Progenitor cell of endocrine pancreas (in vitro differentiated cells): ENCODE measurements at places on chromosomes 7 and 10.

DNA sequence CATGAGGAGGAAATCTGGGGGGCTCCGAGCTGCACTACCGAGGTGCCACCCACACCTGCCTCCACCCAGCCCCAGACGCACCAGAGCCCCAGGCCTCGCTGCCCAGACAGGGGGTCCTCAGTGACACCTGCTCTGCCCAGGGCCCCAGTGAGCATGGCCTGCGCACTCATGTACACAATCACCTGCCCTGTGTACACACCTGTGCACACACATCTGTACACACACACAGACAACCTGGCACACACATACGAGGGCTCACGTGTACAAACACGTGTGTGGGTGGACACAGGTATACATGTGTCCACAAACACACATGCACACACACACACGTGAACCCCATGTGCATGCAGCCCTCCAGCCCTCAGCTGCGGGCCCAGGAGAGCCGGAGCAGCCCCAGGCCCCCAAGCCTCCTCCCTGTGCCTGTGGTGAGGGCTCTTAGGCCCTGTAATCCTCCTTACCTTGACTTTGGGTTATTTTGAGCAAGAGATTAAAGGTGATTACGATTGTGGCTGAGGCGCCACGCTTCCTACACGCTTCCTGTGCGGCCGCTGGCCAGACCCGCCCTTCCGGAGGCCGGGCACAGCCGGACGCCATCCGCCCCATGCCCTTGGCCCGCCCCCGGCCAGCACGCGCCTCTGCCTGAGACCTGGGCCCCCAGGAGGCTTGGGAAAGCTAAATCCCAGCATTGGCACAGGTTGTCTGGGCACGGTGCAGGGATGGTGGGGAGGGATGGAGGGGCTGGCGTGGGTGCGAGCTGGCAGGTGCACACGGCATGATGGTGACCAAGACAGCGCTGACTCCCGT lies 71.9 kb downstream of the ELFN1 start:
- DNase-seq: no peak
- no peaks in the 10 kb centered on the region for H3K4me1 ChIP-seq
- H3K27me3 ChIP-seq: no peaks in the 10 kb centered on the region
- peaks cover 6% of the 10 kb centered on the region for H3K36me3 ChIP-seq

GRCh38 chr10:111187096-111187495 lies 110.3 kb downstream of the ADRA2A start:
- H3K4me3 ChIP-seq: no peak overlapping the region
- H3K36me3 ChIP-seq: no peaks in the 10 kb centered on the region
- no peaks in the 10 kb centered on the region for H3K4me1 ChIP-seq
- H3K27ac ChIP-seq: no peak overlapping the region

DNA sequence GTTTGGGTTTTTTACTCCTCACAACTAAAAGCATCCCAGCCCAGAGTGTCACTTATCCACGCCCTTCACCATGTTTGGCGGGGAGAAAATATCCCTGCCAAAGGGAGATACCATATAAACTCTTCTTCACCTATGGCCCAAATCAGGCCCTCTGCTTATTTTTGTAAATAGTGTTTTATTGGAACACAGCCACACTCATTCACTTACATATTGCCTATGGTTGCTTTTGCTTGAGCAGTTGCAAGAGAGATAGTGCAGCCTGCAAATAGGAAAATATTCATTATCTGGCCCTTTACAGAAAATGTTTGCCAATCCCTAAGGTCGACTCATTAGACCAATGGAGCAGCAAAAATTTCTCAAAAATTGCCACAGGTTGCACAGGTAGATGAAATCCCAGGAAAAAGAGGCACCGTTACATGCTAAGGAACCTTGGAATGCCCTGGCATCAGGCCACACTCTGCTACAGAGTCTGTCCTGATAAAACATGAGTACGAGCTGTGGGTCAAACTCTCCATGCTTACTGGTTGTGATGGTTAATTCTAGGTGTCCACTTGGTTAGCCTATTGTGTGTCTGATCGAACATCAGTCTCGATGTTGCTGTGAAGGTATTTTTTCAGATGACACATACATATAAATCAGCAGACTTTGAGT lies 7.9 kb upstream of the RASSF4 start:
- H3K4me3 ChIP-seq: no peak overlapping the region
- H3K36me3 ChIP-seq: peaks cover 13% of the 10 kb centered on the region
- no peaks in the 10 kb centered on the region for H3K27me3 ChIP-seq
- no peak for DNase-seq
- H3K27ac ChIP-seq: no peak overlapping the region

DNA sequence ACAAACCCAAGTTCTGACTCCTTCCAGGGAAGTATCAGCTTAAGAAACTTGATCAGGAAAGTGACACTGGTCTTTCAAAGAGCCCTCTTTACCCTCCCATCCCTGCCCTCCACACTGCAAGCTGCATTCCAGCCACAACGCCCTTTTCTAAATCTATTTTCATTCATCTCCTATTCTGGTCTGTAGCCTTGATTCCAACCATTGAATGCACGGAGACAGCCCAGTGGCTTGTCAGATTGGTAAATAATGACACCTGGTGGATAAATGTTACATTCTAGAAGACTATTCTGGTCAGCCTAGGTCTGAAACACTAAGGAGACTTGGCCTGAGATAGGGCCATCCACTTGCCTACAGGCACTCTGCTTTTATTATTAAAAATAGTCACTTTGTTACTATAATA lies 20.9 kb downstream of the MORN4 start:
- H3K4me1 ChIP-seq: no peaks in the 10 kb centered on the region
- no peak overlapping the region for H3K4me3 ChIP-seq
- H3K36me3 ChIP-seq: peaks cover 7% of the 10 kb centered on the region
- DNase-seq: no peak
- no peak overlapping the region for H3K27ac ChIP-seq

DNA sequence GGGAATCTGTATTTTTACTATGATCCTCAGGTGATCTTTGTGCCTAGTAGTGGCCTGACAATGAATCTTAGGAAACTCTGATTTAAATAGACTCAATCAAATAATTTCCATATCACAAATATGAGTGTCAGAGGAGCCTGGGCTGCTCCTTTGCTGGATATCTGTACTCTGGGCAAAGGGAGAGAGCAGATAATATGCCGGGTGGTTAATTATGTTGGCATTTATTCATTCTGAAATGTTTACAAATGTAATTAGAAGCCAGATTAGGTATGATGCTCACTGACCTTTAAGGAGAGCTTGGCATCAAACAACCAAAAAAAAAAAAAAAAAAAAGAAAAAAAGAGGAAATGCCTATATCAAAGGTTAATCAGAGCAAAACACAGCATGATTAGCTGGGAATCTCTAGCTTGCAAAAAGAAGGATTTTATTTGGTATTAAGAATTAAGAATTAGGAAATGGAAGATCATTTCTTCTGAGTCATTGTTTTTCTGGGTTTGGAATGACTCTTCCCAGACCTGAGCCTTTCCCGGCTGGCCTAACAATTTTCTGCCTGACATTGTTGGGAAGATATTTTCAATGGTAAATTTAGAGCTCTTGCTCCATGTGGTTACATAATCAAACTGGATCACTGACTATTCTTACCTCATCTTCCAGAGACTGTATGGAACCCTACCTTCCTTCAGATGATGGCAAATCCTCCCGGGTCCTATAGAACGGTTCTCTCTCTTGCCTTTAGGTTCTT lies 365.3 kb downstream of the REEP3 start:
- H3K4me1 ChIP-seq: no peaks in the 10 kb centered on the region
- no peaks in the 10 kb centered on the region for H3K36me3 ChIP-seq
- H3K27ac ChIP-seq: no peak overlapping the region
- H3K27me3 ChIP-seq: peaks cover 6% of the 10 kb centered on the region
- no peak overlapping the region for H3K4me3 ChIP-seq

DNA sequence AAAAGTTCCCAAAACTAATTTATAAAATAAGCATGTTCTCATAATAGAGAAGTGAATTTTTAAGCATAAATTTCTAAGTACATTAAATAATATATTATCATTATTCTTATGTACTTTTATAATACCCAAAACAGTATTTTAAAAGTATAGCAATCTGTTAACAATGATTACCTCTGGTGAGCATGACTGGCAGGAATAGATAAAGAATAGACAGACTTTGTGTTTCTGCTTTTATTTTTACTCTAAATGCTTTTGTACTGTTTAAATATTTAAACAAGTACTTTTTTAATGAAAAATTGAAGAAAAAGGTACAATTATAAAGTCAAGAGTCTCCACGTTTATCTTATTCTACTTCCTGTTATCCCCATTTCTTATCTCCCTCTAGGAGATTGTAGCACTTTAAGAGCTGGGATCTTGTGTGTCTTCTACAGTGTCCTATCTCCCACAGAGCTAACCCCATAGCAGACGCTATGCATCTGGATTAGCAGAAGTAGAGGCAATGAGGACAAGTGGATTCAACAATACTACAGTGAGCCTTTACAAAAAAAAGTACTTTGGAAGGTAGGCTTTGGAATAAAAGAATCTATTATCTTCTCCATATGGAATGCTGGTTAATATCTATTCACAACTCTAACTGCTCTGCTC lies 42.9 kb downstream of the IDE start:
- H3K4me1 ChIP-seq: no peaks in the 10 kb centered on the region
- H3K27ac ChIP-seq: no peak overlapping the region
- DNase-seq: no peak

DNA sequence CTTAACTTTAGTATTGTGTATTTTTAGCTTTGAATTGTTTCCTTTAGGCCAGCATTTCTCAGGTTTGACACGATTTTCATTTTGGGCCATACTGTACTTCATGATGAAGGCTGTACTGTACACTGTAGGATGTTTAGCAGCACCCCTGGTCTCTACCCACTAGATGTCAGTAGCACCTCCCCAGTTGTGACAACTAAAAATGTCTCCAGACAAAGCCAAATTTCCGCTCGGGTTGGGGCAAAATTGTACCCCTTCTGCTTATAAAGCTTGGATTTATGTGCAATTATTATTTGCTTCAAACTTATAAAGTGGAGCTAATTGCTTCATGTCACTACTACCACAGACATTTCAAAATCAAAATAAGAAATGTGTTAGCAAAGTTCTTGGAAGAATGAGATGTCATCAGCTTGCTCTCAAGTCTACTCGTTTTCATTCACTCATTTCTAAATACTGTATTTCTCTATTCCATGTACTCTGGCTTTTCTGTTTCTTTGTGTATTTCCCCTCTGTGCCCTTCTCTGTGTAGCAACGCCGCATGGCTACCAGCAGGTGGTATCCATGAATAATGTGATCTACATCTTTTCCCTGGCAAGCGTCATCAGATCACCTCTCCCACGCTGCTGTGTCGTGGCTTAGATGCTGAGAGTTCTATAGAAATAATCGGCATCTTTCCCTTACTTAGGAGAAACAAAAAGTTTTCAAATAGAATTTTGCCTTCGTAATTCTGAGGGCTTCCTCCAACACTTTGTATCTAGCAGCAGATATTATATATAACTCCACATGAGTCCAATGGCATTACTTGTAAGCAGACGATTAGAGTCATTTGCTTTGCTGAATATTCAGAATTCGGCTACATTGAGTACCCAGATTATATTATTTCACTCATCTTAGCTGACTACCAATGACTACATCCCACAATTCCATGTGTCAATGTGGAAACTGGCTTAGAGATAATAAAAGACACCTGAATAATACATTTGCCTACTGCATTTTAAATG lies 47.8 kb upstream of the CALCR start:
- H3K27me3 ChIP-seq: no peaks in the 10 kb centered on the region
- peaks cover 3% of the 10 kb centered on the region for H3K4me1 ChIP-seq
- DNase-seq: no peak
- peak overlapping the region; percentile 4 for H3K4me3 ChIP-seq
- peak overlapping the region; percentile 51 for H3K27ac ChIP-seq

GRCh38 chr10:70561070-70561469 lies 41.5 kb downstream of the PRF1 start:
- DNase-seq: no peak
- no peak overlapping the region for H3K27ac ChIP-seq
- H3K4me1 ChIP-seq: peaks cover 11% of the 10 kb centered on the region
- no peak overlapping the region for H3K4me3 ChIP-seq
- no peaks in the 10 kb centered on the region for H3K36me3 ChIP-seq
- peaks cover 10% of the 10 kb centered on the region for H3K27me3 ChIP-seq

DNA sequence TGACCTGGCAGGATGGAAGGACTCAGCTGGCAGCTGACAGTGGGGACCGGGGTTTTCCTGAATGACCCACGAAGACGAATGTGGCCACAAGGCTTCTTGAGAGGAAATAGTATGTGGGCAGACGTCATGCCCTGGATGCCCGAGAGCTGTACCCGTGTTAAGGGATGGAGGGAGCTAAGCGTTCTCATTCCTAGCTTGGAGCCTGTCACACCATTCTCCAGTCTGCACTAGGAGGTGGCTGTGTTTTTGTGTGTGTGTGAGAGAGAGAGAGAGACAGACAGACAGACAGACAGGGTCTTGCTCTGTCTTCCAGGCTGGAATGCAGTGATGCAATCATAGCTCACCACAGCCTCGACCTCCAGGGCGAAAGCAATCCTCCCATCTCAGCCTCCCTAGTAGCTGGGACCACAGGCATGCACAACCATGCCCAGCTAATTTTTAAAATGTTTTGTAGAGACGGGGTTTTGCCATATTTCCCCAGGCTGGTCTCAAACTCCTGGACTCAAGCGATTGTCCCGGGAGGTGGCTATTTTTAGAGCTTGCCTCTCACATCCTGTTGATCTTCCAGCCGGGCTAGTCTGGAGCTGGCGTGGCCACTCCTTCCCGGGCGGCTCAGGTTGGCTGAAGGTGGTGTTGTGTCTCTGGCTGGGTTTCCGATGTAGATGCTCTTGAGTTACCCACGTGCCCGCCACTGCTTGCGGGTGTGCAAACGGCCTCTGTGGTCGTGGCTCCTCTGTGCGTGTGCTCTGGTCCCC lies 2.1 kb downstream of the AMZ1 start:
- H3K36me3 ChIP-seq: no peaks in the 10 kb centered on the region
- no peak overlapping the region for H3K27ac ChIP-seq
- no peak overlapping the region for H3K4me3 ChIP-seq
- H3K27me3 ChIP-seq: peaks cover 46% of the 10 kb centered on the region
- DNase-seq: no peak

DNA sequence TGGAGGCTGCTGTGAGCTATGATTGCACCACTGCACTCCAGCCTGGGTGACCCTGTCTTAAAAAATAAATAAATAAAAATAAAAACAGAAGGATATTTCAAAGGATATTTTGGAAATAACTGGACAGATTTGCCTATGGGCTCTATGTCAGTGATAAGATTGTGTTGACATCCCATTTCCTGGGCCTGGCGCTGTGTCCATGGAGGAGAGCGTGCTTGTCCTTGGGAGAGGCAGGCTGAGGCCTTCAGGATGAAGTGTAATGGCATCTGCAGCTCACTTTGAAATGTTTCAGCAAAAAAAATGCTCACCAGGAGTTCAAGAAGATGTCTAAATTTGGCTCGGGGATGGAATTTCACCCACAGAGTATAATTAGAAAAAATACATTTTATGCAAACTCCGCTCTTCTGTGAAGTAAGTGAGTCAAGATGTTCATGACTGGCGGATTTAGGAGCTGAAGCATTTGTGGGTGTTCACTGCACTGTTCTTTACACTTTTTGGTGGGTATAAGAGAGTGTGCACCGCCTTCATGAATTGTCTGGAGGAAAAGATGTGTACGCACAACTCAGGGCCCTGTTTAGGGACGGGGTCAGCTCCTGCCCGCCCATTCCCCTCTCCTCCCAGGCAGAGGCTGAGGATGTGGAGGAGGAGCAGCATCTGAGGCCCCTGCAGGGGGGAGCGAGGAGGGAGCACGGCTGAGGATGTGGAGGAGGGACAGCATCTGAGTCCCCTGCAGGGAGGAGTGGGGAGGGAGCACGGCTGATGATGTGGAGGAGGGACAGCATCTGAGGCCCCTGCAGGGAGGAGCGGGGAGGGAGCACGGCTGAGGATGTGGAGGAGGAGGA lies 18.5 kb upstream of the FOXL3 start:
- no peak overlapping the region for H3K27ac ChIP-seq
- H3K36me3 ChIP-seq: peaks cover 2% of the 10 kb centered on the region
- H3K4me3 ChIP-seq: no peak overlapping the region
- no peaks in the 10 kb centered on the region for H3K4me1 ChIP-seq
- H3K27me3 ChIP-seq: peaks cover 17% of the 10 kb centered on the region
